ENCODE measurements at places on chromosomes 11 and 22. TPM values are rescaled to one million over a fixed set of nuclear protein-coding genes. Genes with fewer than 3 reads are reported as not detected.

The MRPL21 gene
- total RNA-seq, result 118 TPM

The FDXACB1 gene
- 8.8 TPM for total RNA-seq

The MPZL2 gene
- total RNA-seq, result 18.8 TPM

The CFAP68 gene
- total RNA-seq, result 47.0 TPM

The XKR3 gene
- not detected for total RNA-seq

DNA sequence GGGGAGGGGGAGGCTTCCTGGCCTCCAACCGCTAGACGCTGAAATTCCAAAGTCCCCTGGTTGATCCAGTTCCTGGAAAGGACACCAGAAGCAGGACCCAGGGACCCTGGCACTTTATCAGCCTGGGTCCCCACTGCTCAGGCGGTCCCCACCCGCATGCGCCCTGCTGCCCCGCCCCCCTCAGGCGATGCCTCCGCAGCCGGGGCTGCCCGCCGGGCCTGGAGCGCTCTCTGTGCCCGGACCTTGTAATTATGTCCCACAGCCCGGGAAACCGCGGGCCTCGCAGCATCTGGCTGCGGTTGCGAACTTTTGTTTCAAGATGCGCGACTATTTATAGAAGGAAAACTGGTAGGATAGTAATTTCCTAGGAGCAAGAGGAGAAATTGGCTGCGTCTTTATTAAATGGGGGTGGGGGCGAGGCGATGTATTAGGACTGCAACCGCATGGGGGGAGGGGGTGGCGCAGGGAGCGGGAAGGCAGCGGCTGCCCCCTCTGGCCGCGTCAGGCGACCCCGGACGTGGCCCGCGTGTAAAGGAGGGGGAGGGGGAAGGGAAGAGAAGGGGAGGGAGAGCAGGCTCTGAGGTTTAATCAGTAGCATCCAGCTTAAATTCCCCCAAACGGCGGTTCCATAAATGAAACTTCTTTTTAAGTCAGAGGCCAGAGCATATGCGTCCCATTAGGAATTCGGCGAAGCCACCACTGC is 6.1 kb downstream of the WNT7B start:
- H3K4me1 ChIP-seq, result peaks cover 2% of the 10 kb centered on the region
- H3K27ac ChIP-seq, result no peak overlapping the region
- H3K4me3 ChIP-seq, result no peak overlapping the region
- H3K27me3 ChIP-seq, result peaks cover 72% of the 10 kb centered on the region
- DNase-seq, result no peak

- H3K36me3 ChIP-seq, result no peaks in the 10 kb centered on the region
- H3K27me3 ChIP-seq, result peaks cover 46% of the 10 kb centered on the region
- no peak for DNase-seq
Measured at GRCh38 chr11:119147604-119148333, 1.1 kb upstream of the ABCG4 start.

- H3K4me1 ChIP-seq, result peaks cover 59% of the 10 kb centered on the region
- H3K36me3 ChIP-seq, result peaks cover 68% of the 10 kb centered on the region
- no peak for DNase-seq
Measured at GRCh38 chr22:38497869-38498268, 8.2 kb downstream of the DDX17 start.

GRCh38 chr11:76765863-76766350 is 17.2 kb upstream of the TSKU start:
- H3K27me3 ChIP-seq, result no peaks in the 10 kb centered on the region
- peaks cover 15% of the 10 kb centered on the region for H3K4me1 ChIP-seq
- H3K4me3 ChIP-seq, result no peak overlapping the region
- DNase-seq, result no peak
- no peak overlapping the region for H3K27ac ChIP-seq
- H3K36me3 ChIP-seq, result no peaks in the 10 kb centered on the region

DNA sequence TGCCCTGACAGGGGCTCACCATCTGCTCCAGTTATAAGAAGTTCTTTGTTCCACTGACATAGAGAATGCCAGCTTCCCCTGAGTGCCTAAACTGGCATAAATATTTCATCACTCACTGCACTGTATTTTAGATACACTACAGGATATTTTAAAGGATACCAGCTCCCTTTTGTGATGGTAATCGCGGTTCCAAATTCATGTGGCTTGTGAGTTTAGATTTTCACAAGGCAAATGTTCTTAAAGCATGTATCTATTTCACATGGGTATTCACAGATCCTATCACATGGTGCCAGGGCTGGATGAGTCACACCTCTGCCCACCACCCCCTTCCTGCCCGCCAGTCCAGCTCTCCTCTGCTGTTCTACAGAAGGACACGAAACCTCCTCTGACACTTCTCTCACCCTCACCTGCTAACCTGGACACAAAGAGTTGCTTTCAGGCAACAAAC is 105.5 kb downstream of the KCNC1 start:
- no peaks in the 10 kb centered on the region for H3K27me3 ChIP-seq
- no peak overlapping the region for H3K4me3 ChIP-seq
- H3K36me3 ChIP-seq, result peaks cover 10% of the 10 kb centered on the region
- H3K4me1 ChIP-seq, result no peaks in the 10 kb centered on the region

GRCh38 chr22:43236411-43237166 is 49.7 kb upstream of the TTLL12 start:
- H3K36me3 ChIP-seq, result no peaks in the 10 kb centered on the region
- H3K4me1 ChIP-seq, result no peaks in the 10 kb centered on the region
- DNase-seq, result no peak
- no peak overlapping the region for H3K4me3 ChIP-seq
- no peak overlapping the region for H3K27ac ChIP-seq

DNA sequence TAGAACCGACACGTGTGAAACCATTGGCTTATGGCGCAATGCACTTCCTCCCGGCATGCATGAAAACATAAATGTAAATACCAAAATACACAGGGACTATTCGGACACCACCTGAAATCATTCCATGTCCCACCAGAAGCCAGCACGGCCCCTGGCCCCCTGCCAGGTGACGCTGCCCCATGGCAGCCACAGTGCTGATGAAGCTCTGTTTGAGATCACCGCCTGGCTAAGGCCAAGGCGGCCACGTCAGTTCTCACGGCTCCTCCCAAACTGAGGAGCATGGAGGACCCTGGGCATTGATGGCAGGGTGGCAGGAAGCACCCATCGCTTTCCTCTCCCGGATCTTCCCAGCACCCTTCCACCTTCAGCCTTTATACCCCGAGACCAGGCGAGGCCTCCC is 89.5 kb downstream of the CDKN1C start:
- no peaks in the 10 kb centered on the region for H3K36me3 ChIP-seq
- H3K27ac ChIP-seq, result no peak overlapping the region
- H3K4me3 ChIP-seq, result no peak overlapping the region

Data from activated naive CD8-positive, alpha-beta T cell treated with anti-CD3 and anti-CD28 coated beads for 36 hours (primary cell).